ENCODE measurements at places on chromosomes 4 and X.

DNA sequence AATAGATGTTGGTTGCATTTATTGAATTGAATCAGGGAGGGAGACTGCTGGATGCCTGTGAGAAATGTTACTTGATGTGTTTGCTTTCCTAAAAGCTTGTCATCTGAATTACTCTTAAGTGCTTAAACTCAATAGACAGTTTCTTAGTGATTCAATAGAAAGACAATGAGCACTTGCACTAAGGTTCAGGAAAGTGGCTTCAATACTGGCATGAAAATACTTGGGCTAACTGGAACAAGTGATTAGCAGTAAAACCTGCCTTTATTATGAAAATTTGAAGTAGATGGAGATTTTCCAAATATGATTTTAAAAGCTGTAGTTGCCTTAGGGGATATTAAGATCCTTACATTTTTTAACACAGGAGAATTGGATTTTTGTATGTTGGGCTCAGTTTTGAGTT lies 123.3 kb downstream of the RNF150 start:
- no peak for DNase-seq

GRCh38 chr4:53840643-53841042 lies 223.8 kb downstream of the CHIC2 start:
- DNase-seq = no peak

DNA sequence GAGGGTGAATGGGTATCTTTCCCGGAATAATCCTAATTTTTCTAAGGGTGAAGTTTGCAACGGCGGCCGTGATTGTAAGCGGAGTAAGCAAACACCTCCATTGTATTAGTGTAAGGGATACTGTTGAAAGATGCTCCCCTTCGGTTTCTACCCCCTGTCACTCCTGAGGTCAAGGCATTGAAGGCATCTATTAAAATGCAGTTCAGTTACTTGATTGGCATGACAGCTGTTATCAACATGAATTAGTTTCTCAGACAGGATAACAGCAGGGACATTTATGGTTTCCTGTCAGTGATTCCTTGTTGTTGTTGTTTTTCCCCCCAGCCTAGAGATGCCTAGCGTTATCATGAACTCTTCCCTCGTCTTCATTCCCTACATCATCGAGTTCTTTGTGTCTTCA lies 552 bp downstream of the SLC25A14 start:
- DNase-seq = no peak

- DNase-seq = no peak
Observed at GRCh38 chrX:2430265-2430825, 70.4 kb downstream of the DHRSX start.

DNA sequence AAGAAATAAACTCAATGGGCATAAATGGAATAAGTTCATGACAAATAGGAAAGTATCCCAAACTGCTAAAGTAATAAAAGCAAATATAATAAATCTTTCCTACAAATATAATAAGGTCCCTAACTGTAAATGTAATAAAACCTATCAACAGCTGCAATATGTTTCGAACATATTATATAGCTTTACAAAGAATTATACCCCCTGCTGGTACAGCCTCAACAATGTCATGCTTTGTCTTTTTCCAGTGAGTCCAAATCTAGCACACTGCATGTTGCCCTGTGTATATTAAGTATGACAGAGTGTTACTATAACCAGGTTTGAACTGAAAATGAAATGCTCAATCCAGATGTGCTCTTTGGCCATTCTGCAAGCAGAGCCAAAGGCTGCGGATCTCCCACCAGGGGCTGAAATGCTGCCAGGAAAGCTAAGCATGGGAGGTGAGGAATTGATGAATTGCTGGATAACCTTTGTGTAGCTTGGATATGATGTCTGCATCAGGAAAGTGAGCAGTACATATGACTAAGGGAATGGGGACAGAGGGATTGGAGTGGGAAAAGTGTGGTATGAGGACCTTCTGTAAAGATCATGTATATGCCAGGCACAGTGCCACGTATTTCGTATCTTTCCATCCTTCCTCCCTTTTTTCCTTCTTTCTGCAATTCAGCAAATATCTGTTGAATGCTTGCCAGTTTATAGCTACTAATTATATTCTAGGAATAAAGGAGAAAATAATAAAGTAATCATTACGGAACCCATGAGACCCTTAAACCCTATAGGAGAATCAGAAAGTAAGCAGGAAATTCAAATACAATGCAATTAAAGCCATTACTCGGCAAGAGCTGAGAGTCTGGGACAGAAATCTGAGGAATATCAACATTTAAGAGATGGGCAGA lies 954.6 kb upstream of the LCORL start:
- DNase-seq = no peak

- DNase-seq = no peak
Observed at GRCh38 chr4:6693231-6694176, at the start of gene S100P. Gene S100P (plus strand): TSS chr4:6693878. CDS start chr4:6693933, 55 bp downstream.

DNA sequence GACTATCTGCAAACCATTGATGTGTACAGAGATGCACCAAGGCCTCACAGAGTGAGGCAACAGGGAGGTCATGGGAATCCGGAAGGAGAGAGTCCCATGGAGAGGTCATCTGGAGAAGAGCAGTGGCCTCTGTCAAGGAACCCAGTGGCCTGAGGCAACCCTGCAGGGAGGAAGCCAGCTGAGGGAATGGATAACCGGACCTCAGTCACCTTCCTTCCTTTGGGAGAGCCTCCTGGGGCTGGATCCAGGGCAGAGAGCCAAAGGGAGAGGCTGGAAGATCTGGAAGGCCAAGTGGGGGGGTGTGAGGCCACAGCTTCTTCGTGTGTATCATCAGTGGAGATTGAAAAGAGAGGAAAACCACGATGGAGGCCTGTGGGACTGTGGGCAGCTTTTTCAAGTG lies 24.3 kb upstream of the CD38 start:
- DNase-seq = no peak

GRCh38 chr4:186900232-186900900 lies 176.7 kb upstream of the FAT1 start:
- no peak for DNase-seq

DNA sequence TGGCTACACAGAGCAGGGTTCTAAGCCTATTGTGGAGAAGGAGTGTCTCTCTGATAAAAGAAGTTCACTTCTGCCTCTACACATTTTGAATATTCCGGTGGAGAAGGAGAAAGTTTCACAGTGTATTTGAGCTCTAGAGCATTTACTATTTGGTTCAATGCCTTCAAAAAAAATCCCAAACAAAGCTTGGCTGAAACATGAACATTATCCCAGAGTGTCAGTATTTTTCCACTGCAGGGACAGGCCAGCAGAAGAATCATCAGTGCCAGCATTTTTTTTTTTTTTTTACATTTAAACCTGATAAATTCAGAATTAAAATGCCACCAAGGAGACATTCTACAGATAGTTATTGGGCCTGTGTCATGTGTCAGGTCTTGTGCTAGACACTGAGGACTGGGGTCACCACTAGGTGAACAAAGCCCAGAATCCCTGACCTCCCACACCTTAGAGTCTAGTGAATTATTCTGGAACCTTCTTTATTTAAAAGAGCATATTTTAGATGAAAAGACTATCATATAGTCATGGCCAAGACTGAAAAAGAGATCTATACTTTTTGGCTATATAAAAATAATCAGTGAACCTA lies 48.0 kb upstream of the NAP1L5 start:
- no peak for DNase-seq

GRCh38 chr4:1010395-1011021 lies 918 bp upstream of the FGFRL1 start:
- DNase-seq = no peak

DNA sequence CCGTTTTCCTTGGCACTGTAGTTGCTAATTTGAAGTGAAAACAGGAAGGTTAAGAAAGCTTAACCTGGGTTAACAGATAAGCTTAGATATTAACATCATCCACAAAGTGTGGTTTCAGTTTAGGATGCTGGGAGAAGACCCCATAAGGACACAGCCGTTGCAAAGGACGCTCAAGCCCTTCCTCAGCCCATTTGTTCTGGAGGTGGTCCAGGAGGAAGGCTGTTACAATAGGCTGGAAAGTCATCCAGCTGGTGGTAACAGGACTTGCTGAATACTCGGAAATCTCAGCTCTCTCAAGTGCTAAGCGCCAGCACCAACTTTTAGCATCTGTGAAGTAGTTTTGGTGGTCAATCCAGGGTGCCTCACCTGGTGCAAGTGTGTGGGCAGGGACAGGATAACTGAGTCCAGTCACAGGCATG lies 14.2 kb downstream of the CHST7 start:
- DNase-seq = no peak

DNA sequence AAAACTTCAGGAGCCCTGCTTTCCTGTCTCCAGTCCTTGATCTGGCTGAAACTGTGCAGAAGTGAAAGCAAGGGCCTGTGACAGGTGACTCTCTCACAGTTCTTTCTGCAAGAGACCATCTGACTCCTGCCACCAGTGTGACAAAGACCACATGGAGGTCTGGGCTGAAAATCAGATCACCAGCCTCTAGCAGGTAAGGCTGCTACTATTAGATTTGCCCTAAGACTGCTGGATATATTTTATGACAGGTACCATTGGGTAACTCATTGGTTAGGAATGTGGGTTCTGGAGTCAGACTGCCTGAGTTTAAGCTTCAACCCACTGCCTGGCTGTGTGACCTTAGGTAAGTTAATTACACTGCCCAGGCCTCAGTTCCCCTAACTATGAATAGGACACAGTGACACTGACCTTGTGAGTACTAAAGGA lies 163.3 kb upstream of the SLC7A11 start:
- no peak for DNase-seq

GRCh38 chrX:111460607-111461006 lies 48.6 kb upstream of the DCX start:
- DNase-seq = no peak

DNA sequence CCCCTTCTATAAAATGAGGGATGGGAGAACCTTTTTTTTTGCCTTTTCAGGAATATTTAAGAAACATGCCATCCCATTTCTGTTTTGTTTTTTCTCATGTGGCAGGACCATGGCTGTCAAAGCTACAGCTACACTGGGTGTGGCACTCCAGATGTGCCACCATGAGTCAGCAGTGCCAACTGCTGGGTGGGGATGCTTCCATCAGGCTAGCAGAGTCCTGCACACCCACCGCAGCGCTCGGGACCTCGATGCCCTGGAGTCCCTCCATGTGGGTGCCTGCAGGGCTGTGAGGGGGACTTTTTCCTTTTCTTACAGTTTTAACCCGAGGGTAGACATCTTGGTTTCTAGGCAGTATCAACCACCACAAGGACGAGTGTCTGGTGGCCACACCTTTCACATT lies 352.6 kb downstream of the NR3C2 start:
- DNase-seq = no peak

- DNase-seq = no peak
Observed at GRCh38 chr4:3209551-3210325, 39.2 kb upstream of the MSANTD1 start.

- DNase-seq = no peak
Observed at GRCh38 chr4:57412259-57413054, 302.3 kb upstream of the IGFBP7 start.

DNA sequence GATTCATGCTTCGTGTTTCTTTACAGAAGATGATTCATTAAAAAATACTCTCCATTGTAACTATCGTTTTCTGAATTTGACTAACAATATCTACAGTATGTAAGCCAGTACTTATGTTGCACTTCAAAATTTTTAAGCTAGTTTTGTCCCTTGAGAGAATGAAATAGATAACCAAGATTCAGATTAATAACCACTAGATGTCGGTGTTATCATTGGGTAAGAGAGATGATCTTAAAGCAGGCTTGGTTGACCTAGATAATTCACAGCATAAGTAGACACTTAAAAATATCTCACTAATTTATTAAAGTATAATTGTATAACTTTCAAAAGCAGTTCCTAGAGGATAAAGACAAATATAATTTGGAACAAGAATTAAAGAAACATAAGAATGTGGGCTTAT lies 430.9 kb downstream of the C4orf33 start:
- DNase-seq = no peak

- no peak for DNase-seq
Observed at GRCh38 chr4:83748711-83749110, 212.8 kb downstream of the GPAT3 start.

DNA sequence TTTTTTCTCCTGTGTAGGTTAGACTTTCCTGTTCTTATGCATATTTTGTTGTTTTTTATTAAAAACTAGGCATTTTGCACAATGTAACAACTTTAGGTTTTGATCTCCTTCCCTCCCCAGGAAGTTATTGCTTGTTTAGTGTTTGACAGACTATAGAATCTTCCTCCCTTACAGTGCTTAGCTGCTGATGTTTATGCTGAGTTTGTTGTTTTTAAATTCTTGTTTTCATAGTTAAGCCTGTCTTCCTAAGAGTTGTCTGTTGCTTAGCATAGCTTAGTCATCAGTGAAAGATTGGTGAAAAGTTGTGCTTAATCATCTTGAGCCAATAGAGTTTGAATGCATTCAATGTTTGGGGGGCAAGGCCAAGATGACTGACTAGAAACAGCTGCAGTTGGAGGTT lies 157.5 kb downstream of the NKX6-1 start:
- DNase-seq = no peak

- DNase-seq = no peak
Observed at GRCh38 chr4:147769386-147769785, 37.5 kb downstream of the ARHGAP10 start.

DNA sequence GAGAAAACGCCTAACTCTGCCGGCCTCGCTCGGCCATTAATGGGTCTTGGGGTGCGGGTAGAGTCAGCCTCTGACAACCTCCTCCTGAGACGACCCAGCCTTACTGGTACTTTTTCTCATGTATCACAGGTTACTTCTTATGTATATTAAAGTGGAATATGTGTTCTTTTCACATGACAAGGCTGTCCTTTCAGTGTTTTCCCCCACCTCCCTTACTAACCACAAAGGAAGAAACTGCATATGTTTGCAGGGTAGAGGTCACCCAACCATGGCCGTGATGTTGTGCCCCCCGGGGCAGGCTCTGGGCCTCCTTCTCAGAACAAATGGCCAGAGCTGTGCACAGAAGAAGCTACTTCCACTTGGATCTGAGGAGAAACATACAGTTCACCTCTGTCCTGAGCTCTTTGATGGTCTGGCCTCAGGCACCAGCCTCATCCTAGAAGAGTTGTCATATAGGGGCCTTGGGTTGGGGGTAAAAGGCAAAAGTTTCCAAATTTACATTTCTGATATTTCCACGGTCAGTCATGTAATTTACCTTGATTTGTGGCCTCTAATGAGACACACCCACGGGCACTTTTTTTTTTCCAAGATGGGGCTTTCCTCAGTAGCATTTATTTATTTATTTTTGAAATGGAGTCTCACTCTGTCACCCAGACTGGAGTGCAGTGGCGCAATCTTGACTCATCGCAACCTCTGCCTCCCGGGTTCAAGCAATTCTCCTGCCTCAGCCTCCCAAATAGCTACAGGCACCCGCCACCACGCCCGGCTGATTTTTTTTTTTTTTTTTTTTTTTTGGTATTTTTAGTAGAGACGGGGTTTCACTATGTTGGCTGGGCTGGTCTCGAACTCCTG lies 1.9 kb downstream of the SOWAHD start:
- DNase-seq = no peak

Data from stimulated activated CD4-positive, alpha-beta T cell treated with anti-CD3 and anti-CD28 coated beads, Interleukin-1b, Interleukin-23, amount 100 ng/mL, for 1 hour (primary cell).